GF-D8 (cell line): ENCODE measurements at places on chromosomes 7 and 10.

- DNase-seq = no peak
These were observed 42.4 kb upstream of the TOMM7 start for GRCh38 chr7:22864855-22865601.

DNA sequence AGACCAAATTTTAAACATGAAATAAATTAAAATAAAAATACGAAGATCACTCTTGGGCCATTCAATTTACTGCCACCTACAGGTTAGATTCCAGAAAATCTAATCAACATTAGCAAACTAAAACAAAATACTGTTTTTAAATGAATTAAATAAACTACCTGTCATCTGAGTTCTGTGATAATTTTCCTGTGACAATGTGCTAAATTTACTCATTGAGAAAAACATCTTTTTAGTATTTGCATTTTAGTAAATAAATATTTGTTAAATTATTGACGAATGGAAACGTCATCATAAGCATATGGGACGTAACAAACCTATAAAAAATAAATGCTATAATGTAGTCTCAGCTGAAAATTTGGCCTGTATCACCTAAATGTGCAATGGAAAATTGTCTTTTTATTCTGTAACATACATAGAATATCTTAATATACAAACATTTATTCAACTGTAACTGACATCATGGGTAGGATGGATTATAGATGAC, 72.1 kb downstream of the ITGB8 start:
- DNase-seq = no peak

DNA sequence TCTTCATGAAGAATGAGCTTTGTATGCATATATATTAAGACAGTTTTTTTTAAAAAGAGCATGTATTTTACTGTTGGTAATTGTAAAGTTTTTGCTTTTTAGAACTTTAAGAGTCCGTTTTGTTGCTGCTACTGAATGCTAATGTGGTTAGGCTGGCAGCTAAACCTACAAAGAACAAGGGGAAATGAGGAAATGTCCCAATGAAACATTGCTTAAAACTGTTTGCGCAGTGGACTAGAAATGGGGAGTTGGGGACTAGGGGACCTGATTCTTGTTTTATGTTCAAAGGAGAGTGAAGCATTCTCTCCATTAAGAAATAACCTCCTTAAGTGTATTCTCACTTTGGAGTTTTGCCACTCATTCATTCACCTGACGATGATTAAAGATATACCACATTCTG, 5.7 kb downstream of the NRF1 start:
- DNase-seq = peak; percentile 62

DNA sequence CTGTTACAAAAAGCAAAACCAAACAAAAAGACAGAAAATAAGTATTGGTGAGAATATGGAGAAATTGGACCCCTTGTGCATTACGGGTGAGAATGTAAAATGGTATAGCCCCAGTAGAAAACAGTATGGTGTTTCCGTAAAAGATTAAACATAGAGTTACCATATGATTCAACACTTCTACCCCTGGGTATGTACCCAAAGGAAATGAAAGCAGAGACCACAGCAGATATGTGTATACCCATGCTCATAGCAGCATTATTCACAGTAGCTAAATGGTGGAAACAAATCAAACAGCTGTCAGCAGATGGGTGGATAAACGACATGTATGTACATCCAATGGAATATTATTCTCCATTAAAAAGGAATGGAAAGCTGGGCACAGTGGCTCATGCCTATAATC, 42.4 kb downstream of the STARD3NL start:
- no peak for DNase-seq

DNA sequence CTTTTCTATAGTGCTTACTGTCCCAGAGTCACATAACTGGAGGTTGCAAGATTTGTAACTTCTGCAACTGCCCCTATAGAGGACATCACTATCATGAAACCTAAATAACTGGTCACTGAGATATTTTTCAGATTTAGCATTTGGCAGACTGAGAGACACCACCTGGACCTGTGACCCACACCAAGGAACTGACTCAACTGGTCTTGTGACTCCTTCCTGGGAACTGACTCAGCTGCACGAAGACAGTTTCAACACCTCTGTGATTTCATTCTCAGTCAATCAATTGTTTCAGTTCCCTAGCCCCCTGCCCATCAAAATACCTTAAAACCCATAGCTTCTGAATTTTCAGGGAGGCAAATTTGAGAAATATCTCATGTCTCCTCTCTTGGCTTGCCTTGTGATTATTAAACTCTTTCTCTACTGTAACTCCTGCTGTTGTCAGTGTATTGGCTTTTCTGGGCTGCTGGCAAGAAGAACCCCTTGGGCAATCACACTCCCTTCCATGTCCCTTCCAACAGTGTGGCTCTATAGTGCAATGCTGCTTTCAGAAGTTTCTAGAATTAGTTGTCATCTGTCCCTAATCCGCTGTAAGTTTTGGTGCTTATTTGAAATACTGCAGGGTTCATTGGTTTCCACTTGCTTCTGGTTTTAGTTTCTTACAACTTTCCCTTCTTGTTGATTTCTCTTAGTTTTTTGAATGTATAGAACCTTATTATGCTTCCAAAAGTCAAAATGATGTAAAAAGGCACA, 127.8 kb upstream of the ADCY1 start:
- DNase-seq = no peak

DNA sequence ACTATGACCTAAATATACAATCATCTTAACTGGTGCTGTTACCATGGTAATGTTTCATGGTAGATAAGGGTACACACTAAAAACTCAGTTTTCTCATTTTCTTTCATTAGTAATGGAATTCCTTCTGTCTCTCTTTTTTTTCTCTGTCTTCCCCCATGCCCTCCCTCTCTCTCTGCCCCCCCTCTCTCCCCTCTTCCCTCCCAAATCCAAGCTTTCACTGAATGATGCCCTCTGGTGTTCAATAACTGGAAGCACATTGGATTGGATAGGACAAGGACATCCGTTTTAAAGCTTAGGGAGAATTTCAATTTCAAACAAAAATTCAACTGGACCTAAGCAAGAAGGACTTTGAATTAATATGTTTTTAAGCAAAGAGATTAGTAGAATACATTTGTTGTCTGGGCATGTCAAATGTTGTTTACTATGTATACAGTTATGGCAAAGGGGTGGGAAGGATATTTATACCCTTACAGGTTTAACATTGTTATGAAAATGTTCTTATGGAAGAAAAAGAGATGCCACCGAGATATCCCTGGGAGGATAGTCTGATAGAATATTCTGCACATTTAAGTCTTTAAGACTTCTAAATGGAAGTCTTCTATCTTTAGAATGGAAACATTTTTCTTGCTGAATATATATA, 6.1 kb downstream of the CHRM2 start:
- DNase-seq = no peak

DNA sequence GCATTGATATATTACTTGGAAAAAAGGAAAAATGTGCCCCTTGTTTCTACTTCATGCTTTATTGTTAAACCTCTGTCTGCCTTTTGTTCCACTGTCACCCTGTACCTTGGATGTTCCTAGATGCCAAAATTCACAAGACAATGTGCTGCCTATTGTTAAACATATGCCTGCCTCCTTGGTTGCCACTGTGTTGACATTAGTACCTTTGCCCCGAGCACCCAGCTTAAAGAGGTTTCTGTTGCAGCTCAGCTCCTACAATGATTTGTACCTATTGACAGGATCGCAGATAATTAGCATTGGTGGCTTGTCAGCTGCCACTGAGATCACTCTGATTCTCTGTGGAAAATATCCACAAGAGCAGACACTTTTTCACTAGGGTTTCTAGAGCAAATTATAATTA, 188.0 kb downstream of the KCND2 start:
- DNase-seq = no peak

GRCh38 chr7:42432644-42433043, 195.6 kb upstream of the GLI3 start:
- no peak for DNase-seq

- DNase-seq = no peak
These were observed 590.9 kb downstream of the LRMDA start for GRCh38 chr10:76022366-76022765.

GRCh38 chr7:158646766-158647474, 57.7 kb downstream of the NCAPG2 start:
- DNase-seq = no peak

GRCh38 chr7:90266808-90267207, 21.8 kb downstream of the CFAP69 start:
- no peak for DNase-seq
